Occipital lobe (tissue), 3 donors: ENCODE measurements at places on chromosomes 4 and X. TPM values are rescaled to one million over a fixed set of nuclear protein-coding genes. Genes with fewer than 3 reads are reported as not detected.

Gene ZNF711
- 127 TPM for total RNA-seq

Gene FABP2
- total RNA-seq = not detected

Gene CTPS2
- 33.4 TPM for total RNA-seq

Gene TMEM271
- total RNA-seq = 23.6 TPM

Gene L1CAM
- 98.1 TPM for total RNA-seq

Gene GABRG1
- total RNA-seq = 49.9 TPM

Gene FGF13
- total RNA-seq = 136 TPM

Gene P2RY10
- total RNA-seq = not detected

Gene HHIP
- 0.31 TPM for total RNA-seq

Gene KANTR
- total RNA-seq = 31.4 TPM

Gene DDX53
- not detected for total RNA-seq

Gene FAM47E
- 3.9 TPM for total RNA-seq

Gene XPNPEP2
- total RNA-seq = 0.31 TPM

Gene TCEANC
- 14.7 TPM for total RNA-seq

Gene SYTL4
- 2.3 TPM for total RNA-seq

Gene BEX1
- total RNA-seq = 103 TPM

Gene ZAR1
- total RNA-seq = not detected

Gene MAMLD1
- 0.94 TPM for total RNA-seq

Gene GAGE13
- total RNA-seq = not detected

Gene HTRA3
- 1.2 TPM for total RNA-seq

Gene TMEM35A
- total RNA-seq = 66.4 TPM

Gene MSANTD1
- total RNA-seq = 5.9 TPM

Gene ADGRG2
- total RNA-seq = 6.6 TPM

Gene CT45A2
- total RNA-seq = not detected
